ENCODE measurements at places on chromosomes 12 and 14.

- no peak for DNase-seq
Observed at GRCh38 chr14:60893911-60894310, 87.0 kb downstream of the TRMT5 start.

DNA sequence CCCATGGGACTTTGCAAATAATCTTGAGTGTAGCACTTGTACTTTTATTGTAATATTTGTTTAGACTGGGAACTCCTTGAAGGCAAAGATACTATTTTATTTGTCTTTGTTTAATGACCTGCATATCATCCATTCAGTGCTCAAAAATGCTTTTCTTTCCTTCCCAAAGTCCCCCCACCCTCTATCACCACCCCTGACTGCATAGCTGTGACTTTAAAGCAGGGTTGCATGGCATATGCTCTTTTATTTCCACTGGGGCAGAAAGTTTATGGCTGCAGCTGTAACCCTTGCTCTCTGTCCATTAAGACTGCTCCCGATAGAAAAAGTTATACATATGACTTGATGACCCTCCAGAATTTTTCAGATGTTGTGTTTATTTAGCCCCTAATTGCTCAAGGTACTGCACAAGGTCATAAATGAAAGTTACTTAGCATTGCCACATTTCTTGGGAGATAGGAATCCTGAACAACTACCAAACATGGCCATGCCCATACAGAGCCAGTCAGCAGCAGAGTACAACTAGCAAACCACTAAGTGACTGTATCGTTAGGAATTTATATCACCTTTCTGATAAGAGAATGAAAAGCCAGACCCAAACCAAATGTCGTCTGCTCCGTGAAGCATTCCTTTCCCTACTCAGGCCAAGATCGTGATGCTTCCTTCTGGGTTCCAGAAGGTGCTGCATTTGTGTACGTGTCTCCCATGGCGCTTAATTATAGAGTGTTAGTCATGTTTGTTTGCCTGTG lies 114.3 kb downstream of the DIP2B start:
- no peak for DNase-seq

DNA sequence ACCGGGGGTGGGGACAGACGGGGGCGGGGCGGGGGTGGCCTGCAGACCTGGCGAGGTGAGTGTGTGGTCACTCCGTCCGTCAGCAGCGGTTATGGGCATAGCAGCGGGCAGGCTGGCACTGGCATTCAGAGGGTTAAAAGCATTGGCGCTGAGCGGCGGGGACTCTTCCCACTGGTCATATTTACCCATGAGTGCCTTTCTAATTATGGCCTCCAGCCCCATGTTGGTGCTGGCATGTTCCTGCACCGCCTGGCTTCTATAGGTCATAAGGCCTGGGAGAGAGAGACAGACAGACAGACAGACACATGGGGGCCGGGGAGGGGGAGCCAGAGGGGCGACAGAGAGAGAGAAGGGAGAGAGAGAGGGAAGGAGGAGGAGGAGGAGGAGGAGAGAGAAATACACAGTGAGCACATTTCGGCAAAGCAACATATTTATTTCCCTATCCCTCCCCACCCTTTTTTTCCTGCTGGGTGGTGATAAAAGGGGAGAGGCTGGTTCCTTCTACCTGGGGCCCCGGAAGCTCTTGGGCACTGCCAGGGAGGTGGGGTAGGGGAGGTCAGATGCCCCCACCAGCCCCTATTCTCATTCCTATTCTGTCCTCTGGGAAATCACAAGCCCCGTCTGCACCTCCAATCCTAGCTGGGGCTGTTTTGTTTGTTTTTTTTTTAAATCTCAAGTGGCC lies 32.6 kb downstream of the RFLNA start:
- no peak for DNase-seq

DNA sequence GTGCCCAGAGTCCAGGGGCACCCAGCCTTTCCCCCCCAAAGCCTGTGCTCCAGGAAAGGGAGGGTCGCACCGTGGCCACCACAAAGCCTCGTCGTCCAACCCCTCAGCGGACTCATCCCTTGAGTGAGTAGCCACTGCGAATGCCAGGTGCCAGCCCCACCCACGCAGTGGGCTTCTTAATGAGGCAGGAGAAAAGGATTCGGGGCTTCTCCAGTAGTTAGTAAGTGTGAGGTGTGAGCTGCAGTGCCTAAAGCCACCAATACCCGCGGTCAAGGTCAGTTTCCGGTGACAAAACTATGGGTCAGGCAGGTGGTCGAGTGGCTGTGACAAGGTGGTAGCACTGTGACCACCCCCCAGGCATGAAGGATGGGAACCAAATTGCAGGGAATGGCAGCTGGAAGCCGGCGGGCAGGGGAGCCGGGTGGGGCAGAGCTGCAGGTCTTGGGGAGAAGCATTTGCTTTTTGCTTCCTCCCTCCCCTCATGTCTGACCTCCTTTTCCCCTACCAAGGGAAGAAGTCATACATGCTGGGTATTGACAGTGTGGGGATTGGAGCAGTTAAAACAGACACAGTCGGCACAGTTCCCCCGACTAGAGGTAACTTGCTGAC lies 8.0 kb downstream of the RAN start:
- DNase-seq: no peak

DNA sequence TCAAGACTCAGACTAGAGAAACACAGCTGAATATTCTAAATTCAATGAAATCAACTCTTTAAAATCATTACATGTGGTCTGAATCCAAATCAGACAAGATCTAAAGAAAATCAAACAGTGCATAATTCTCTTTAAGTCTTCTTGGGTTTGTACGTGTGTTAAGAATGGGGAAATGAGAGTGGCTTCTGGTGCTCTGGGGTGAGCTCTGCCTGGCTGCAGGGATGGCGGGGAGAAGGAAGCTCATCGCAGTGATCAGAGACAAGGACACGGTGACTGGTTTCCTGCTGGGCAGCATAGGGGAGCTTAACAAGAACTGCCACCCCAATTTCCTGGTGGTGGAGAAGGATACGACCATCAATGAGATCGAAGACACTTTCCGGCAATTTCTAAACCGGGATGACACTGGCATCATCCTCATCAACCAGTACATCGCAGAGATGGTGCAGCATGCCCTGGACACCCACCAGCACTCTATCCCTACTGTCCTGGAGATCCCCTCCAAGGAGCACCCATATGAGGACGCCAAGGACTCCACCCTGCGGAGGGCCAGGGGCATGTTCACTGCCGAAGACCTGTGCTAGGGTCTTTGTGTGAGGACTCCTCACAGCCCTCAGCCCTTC lies 20.9 kb downstream of the SENP1 start:
- no peak for DNase-seq

- no peak for DNase-seq
Observed at GRCh38 chr14:40074169-40074568, 641.9 kb upstream of the FBXO33 start.

DNA sequence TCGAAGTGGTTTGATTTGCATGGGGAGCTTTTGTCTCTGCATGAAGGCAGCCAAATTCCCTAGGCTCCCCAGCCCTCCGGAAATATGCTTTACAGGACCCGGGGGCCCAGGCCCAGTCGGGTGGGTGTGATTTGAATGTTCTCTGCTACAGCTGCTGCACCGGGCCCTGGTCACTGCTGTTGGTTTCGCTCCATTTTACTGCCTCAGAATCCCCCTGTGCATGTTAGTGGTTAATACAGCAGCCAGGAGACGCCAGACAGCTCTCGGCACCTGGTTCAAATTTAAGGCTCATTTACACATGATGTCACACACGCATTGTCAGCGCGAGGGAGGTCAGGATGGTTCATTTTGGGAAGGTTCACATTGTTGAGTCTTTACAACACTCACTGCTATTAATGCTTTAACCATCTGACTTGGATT lies 99.6 kb downstream of the SLC38A6 start:
- DNase-seq: no peak

DNA sequence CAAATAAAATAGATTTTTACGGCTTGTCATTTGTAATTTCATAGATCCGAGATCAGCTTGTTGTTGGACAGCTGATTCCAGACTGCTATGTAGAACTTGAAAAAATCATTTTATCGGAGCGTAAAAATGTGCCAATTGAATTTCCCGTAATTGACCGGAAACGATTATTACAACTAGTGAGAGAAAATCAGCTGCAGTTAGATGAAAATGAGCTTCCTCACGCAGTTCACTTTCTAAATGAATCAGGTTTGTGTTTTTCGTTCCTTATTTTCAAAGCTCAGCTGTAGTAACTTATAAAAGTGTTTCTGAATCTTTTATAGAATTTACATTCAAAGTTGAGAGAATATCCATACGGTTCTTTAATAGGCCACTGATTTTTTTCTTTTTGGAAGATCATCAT lies 89.1 kb downstream of the LRRK2 start:
- DNase-seq: no peak

DNA sequence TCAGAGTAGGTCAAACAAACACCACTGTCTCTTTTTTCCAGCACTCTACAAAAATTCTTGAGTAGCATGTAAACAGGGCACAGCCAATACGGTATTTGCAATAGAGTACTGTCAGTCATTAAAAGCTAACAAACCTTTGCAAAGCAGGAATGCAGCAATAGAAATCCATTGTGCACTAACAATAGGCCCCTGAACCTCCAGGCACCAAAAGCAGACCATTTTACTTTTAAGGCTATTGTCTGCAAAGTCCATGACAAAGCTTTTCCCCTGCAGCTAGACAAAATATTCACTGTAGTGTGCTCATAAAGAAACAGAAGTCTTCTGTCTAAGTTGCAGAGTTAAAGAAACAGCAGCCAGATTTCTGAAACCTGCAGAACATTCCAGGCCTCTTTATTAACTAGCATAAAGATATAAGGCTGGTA lies 191.9 kb downstream of the SOX5 start:
- DNase-seq: no peak

DNA sequence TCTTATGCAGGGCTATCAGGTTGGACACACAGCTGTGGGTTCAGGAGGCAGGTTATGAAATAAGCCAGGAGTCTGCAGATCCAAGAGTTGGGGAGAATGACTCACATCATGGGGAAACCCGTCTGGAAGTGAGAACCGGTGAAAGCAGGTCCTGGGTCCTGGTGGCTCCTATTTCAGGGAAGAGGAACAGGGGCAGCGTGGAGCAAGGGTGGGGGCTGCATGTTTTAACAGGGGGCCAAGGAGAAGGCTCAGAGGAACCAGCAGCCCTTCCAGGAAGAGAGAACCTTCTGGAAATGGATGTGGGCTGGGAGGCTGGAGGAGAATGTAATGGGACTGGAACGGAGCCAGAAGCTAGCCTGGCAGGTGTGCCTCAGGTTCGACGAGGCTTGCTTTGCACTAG lies 7.8 kb upstream of the KRT74 start:
- DNase-seq: no peak

DNA sequence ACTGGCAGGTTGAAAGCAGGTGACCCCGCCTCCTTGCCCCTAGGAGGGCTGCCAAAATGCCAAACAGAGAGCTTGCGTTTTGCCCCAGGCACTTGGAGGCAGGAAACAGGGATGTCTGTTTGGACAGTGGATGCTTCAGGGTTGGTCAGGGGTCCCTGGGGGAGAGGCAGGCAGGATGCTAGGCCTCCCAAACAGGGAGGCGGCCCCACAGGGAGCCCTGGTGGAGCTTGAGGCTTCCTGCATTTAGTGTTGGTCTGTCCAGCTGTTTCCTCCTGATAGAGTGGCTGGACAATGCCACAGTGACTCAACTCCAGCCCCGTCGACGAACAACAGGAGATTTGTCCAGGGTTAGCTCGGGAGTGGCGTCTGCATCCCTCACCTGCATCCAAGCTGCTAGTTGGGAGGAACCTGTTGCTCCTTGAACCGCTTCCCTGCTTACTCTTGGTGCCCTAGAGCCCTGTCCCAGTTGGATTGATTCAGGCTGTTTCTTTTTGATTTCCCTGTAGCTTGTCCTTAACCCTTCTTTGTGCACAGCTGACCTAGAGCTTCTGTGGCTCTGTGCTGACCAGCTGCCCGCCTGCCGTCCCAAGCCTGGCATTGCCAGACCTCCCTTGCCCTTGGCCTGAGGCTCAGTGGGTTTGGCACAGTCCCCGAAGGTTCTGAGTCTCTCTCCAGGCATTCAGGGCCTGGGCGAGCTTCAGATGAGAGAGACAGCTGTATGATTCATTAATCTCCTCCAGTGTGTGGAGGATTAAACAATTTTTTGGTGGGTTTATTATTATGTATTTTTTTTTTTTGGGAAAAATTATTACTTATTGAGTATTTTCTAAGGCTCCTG lies 45.9 kb downstream of the TSPAN9 start:
- DNase-seq: no peak

DNA sequence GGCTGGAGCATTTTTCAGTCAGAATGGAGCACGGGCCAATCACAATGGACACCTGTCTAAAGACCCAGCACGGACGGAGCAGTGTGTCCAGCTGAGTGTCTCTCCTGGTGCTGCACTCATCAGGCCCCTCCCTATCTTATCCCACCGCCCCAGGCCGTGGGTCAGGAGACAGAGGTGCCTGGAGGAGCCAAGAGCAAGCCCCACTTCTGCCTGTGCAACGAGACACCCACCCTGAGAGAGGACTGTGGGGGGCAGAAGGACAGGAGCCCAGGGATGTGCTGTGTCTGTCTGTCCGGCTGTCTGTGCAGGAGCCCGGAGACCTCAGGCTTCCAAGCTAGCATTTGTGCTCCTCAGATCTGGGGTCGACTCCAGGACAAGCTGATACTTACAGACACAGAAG lies 69.6 kb upstream of the SFSWAP start:
- no peak for DNase-seq

GRCh38 chr14:62117010-62117750 lies 355.0 kb downstream of the SNAPC1 start:
- DNase-seq: peak; percentile 9

GRCh38 chr12:63876980-63877379 lies 32.5 kb downstream of the SRGAP1 start:
- DNase-seq: no peak
